NCI-H526 (cell line): ENCODE measurements at places on chromosomes 16 and 17.

GRCh38 chr17:40615068-40615840 is 32.4 kb downstream of the SMARCE1 start:
- peak; percentile 26 for DNase-seq

GRCh38 chr16:84467256-84467655 is 37.2 kb downstream of the MEAK7 start:
- no peak for DNase-seq

DNA sequence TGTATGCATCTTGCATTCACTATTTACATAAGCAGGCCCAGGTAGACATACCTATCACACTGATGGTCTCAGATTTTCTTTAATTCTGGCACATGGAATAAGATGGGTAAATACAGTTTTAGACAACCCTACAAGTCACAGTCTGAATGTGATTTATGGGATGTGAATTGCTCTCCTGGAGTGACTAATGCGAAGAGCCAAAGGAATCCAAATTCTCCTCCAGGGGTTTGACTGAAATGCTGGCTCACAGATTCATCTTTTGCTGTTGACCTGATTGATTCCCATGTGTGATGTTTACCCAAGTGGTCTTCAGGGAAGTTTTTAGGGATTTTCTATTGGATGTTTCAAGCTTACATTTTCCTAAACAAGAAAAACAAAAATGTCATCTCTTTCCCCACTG is 277.9 kb upstream of the MON1B start:
- DNase-seq: no peak

GRCh38 chr16:2053211-2053610 is 5.4 kb downstream of the TSC2 start:
- DNase-seq: no peak

GRCh38 chr16:67240506-67240905 is 6.8 kb downstream of the FHOD1 start:
- no peak for DNase-seq

DNA sequence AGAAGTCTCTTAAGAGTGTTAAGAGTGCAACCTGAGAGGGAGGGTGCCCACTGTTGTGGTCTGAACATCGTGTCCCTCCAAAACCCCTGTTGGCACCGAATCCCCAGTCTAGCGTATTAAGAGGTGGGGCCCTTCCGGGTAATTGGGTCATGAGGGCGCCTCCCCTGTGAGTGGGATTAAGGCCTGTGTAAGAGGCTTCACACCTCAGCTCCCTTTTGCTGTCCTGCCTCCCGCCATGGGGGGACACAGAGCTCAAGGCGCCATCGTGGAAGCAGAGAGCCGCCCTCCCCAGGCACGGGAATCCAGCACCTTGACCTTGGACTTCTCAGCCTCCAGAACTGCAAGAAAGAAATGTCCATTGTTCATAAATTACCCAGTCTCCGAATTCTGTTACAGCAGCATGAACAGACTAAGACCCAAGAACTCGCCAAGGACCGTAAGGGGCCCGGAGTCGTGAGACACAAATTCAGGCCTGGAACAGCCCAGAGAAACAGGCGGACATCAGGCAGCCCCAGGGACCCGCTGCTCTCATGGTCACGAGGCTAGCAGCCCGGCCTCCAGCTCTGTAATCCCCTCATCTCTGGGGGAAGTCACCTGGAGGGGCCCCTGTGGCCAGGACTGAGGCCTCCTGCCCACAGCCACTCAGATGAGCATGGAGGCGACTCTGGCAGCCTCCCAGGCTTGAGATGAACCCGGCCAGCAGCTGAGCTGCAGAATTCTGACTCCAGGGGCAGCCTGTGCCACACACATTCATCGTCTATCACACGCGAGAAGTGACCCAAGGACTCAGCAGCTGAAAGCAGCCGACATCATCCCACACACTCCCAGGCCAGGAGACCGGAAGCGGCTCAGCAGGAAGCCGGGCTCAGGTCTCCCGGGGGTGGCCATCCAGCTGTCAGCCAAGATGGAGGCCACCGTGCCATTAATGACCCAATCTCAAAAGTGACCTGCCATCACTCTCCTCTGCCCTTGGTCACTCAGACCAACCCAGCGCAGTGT is 12.8 kb upstream of the CHMP6 start:
- no peak for DNase-seq

GRCh38 chr16:692356-693108 is 2.3 kb upstream of the WDR24 start:
- no peak for DNase-seq

- no peak for DNase-seq
Measured at GRCh38 chr16:4082474-4083044, 33.7 kb downstream of the ADCY9 start.

- no peak for DNase-seq
Measured at GRCh38 chr16:14354561-14355351, 275.3 kb downstream of the PARN start.

- DNase-seq: peak; percentile 14
Measured at GRCh38 chr17:36650096-36650775, 48.9 kb downstream of the MRM1 start.

DNA sequence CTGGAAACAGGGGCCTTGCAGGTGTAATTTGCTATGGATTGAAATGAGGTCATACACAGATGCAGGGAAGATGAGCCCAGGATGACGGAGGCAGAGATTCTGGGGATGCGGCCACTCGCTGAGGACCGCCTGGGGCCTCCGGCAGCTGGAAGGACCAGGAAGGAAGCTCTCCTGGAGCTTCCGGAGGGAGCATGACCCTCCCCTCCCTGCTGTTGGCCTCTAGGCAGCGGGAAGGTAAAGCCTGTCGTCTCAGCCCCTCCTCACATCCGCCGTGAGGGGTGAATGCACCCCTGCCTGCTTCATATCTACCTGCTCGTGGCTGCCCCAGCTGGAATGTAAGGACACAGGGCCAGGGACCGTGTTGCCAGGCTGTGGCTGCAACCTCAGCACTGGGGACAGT is 29.1 kb upstream of the ZNF469 start:
- no peak for DNase-seq

DNA sequence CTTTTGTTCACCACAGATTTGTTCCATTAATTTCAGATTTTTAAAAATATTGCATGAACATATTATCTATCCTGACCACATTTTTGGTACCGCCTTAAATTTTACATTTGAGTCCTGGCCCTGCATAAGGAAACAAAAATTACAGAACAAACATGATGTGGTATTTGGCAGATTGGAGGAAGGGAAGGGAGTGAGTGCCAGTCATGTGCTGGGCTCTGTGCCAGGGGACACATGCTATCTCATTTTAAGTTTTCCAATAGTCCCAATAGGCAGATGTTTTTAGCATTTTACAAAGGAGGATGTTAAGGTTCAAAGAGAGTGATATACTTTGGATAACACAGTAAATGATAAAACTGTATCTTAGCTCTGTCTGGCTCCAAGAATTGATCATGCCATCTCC is 185.1 kb downstream of the CDK5R1 start:
- DNase-seq: no peak

DNA sequence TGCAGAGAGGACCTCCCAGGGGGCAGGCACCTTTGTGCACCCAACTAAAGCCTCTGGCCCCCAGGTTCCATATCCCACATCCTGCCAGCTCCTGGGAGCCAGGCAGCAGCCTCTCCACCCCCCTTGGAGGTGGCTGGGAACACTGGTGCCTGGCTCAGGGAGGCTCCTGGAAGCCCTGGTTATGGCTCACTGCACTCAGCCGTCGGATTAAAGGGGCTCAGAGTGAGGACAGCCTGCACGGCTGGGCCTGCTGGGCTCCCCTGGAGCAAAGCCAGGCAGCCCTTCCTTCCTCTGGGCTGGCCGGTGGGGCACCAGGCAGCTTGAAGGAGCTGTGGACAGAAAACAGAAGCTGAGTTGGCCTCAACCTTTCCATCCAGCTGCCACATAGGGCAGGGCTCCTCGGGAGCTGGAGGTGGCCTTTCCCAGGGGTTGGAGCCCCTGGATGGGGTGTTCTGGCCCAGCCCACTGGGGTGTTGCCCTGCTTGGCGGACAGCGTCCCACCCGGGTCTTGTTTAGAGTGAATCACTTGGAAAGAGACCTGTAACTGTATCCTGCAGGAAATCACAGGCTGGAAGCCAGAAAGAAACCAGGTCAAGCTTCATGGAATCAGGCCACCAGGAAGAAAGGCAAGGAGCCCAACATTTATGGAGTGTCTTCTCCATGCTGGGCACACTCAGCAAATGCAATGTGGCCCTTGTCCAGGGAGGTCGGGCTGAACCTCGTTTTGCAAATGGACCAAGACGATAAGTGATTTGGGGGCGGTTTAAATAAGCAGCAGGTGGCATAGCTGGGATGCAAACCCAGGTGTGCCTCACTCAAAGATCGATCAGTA is 253.3 kb downstream of the SOX9 start:
- no peak for DNase-seq

DNA sequence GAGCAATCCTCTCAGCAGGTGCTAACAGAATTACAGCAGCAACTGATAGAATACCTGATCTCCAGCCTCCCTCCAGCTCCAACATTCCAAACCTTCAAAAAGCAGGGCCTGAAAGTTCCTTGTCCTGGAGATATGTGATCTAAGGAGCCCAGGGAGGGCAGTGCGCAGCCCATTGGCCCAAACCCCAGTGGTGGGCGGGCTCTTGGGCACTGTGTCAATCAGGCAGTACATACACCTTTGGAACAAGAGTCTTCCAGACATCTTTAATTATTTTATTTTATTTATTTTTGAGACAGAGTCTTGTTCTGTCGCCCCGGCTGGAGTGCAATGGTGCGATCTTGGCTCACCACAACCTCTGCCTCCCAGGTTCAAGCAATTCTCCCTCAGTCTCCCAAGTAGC is 24.2 kb downstream of the SLC12A3 start:
- no peak for DNase-seq

DNA sequence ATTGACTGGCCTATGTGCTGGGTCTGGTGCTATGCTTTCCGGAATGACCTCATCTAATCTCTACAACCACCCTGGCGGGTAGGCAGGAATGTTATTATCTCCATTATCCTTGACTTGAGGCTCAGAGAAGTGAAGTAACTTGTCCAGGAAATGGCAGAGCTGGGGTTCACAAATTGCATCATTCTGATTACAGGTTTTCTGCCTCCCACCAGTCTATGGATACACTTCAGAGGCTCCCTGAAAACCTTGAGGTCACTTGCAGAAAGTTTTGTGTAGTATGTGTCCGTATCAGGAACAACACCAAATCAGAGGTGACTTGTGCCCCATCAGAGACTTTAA is 19.1 kb downstream of the NOD2 start:
- DNase-seq: no peak

- peak; percentile 36 for DNase-seq
Measured at GRCh38 chr17:22703786-22704441, 1011.6 kb downstream of the KCNJ18 start.

- no peak for DNase-seq
Measured at GRCh38 chr17:19958023-19958422, 19.6 kb downstream of the AKAP10 start.

DNA sequence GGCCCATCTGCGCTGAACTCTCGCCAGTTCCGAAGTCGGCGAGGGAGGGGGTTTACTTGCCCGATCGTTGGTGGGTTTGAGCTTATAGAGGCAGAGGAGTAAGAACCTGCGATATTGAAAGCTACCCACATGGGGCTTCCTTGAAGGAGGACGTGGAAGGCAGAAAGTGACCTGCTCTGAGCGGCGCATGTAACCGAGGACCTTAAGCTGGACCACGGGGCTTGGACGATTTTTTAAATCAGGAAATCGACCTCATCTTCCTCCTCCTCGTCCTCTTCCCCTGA is 2.0 kb downstream of the PRAC2 start:
- DNase-seq: no peak

- no peak for DNase-seq
Measured at GRCh38 chr17:70006159-70006558, 68.9 kb upstream of the KCNJ16 start.

GRCh38 chr16:21060027-21060510 is 90.6 kb downstream of the DNAH3 start:
- DNase-seq: no peak

GRCh38 chr16:2008009-2008526 is 1.6 kb downstream of the ZNF598 start:
- DNase-seq: no peak

GRCh38 chr16:50842589-50842988 is 100.7 kb downstream of the CYLD start:
- no peak for DNase-seq

- no peak for DNase-seq
Measured at GRCh38 chr16:26733710-26734109, 333.0 kb upstream of the C16orf82 start.

DNA sequence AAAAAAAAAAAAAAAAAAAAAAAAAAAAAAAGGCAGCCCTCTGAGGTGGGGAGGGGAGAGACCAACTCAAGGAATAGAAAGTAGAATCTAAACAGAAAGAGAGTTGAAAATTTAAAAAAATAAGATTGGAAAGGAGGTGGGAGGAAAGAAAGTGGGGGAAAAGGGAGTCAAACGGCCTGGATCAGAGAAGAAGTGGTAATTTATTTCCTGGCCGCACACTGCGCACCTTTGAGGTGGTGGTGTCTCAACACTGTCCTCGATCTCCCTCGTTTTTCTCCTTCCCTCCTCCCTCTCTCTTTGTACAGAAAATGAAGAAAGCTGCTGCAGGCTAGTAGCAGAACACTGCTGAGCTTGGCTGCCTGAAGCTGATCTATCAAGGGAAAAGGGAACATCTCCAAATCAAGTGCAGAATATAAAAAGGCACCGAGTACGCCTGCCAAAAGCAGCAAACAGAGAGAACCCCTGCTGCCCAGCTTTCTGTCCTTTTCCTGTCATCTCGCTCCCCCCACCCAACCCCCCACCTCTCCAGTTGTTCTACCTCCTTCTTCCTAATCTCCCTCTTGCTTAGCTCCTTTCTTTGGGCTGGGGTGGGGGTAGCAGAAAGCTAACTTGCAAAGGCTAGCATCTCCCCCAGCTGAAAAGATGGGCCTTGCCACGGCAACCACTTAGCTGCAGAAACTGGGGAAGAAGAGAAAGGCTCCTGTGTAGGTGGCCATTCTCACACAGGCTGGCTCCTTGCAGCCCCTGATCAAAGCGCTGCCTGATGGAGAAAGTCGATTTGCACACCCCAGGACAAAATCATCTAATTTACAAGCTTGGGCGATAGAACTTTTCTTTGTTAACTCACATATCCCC is 22.5 kb downstream of the AXIN2 start:
- DNase-seq: no peak

DNA sequence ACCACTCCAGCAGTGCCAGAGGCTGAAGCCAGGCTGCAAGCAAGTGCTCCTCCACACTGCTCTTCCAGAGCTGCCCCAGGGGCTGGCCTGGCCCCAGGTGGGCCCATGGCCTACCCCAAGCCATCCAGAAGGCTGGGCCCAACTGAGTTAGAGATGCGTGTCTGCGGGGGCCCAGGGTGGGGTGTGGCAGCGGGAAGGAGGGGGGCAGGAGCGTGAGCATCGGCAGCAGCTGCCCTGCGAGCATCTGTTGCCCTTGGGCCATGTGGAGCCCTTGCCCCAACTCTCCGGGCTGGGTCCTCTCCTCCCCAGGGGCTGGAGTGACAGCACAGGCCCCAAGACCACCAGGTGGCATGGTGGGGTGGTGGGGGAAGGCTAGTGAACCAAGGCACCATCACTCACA is 7.3 kb upstream of the SREBF1 start:
- DNase-seq: no peak
